ENCODE measurements at places on chromosomes 6 and 20. TPM values are rescaled to one million over a fixed set of nuclear protein-coding genes. Genes with fewer than 3 reads are reported as not detected.

- DNase-seq: no peak
These were observed 83.0 kb upstream of the RPS6KA2 start for GRCh38 chr6:166710084-166710483.

- DNase-seq: no peak
These were observed 27.9 kb upstream of the EEF1A1 start for GRCh38 chr6:73548458-73549446.

GRCh38 chr20:56778765-56779195 is 149.7 kb downstream of the TFAP2C start:
- peak; percentile 50 for DNase-seq

DNA sequence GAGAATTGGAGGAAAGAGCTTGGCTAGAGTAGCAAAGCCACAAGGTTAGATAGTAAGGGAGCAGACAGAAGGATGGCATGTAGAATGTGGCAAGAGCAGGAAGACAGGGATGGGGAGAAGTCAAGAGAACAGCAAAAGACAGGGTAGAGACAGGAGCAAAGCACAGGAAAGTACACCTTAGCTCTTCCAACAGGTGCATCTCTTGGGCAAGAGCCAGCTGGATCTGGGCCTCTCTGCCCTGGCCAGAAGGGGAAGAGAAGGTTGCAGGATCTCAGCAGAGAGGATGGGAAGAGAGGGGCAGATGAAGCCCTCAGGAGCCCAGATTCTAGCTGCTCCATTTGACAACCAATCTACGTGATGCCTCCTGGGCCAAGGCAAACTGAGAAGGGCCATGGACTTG is 16.7 kb downstream of the SCUBE3 start:
- no peak for DNase-seq

GRCh38 chr20:9215539-9215938 is 146.7 kb downstream of the PLCB4 start:
- no peak for DNase-seq

- DNase-seq: no peak
These were observed 514.1 kb downstream of the GRIK2 start for GRCh38 chr6:101907356-101908217.

DNA sequence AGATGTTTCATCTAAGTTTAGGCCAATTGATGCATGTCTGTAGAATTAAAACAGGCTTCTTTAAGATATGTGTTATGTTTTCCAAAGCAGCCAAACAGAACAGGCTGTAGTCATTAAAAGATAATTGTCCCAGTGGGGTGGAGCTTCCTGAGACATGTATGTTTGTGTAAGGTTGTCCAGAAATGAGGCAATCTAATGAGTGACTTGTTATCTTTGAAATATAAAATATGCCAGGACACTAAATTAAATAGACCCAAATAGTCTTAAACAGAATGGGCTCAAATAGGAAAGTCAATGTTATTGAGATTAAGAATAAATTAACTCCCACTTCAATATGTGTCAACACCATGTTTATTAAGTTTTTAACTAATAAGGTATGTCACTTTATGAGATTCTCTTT is 204.7 kb upstream of the RNF217 start:
- DNase-seq: no peak

GRCh38 chr6:157272372-157272771 is 50.9 kb downstream of the TMEM242 start:
- no peak for DNase-seq

- DNase-seq: no peak
These were observed 479.7 kb upstream of the MARCKS start for GRCh38 chr6:113377362-113377942.

DNA sequence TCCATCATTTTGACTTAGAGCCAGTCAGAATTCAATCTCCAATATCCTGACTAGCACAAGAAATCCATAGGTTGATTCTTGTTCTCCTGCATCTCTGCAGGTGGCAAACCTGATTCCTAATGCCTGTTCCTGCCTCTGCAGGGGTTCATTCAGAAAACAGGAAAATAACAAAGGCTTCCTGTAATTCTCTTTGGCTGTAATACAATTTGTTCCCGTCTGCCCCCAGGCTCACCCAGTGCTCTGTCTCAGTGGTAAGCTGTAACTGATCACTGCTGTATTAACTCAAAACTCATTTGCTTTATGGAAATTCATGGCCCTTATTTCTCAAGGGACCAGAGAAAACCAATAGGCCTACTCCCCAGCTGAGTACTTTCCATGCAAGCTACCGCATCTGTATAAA is 88.6 kb downstream of the OPRM1 start:
- DNase-seq: no peak

DNA sequence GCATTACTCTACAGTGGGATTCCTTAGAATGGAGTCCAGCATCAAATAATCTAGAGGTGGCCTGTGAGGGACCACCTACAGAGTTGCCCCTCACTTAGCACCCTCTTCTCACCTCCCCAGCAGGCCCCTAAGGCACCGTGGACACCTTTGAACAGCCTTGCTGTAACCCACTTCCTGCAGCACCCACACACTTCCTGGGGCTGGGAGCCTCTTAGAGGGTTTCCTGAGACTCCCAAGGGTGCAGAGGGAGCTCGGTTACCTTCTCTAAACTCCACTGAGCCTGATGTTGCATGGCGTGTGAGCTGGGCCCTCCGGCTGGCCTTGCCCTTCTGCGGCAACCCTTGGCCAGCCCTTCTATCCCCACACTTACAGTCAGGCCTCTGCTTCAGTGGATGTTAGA is 7.3 kb upstream of the SIRPG start:
- no peak for DNase-seq

GRCh38 chr6:76422511-76423213 is 350.2 kb upstream of the IMPG1 start:
- no peak for DNase-seq

DNA sequence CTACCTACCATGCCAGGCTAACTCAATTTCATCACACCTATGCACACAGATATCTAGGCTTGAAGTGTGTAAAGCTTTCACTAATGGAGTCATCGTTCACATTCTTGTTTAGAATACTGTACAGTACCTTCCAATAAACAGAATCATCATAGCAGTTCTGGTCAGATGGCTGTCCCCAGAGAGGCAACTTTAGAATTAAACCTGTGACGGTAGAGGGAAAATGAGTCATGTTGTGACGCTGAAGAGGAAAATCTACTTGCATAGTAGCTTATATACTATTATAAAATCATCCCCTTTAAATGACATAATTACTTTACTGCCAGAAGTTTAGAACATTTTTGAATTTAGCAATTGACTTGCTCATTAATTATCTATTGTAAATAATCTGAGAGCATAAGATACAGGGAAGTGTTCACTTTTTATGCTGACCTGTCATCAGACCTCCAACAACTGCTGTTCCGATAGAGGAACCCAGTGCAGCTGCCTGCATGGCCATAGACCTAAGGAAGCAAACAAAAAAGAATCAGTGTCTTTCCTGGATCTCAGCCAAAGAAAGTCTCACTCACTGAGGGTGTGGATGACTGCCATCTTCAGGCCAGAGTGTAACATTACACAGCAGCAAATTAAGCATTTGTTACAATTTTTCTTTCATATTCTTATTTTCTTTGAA is 29.8 kb downstream of the RHAG start:
- no peak for DNase-seq

- DNase-seq: no peak
These were observed 69.5 kb upstream of the SULF2 start for GRCh38 chr20:47854687-47855212.

DNA sequence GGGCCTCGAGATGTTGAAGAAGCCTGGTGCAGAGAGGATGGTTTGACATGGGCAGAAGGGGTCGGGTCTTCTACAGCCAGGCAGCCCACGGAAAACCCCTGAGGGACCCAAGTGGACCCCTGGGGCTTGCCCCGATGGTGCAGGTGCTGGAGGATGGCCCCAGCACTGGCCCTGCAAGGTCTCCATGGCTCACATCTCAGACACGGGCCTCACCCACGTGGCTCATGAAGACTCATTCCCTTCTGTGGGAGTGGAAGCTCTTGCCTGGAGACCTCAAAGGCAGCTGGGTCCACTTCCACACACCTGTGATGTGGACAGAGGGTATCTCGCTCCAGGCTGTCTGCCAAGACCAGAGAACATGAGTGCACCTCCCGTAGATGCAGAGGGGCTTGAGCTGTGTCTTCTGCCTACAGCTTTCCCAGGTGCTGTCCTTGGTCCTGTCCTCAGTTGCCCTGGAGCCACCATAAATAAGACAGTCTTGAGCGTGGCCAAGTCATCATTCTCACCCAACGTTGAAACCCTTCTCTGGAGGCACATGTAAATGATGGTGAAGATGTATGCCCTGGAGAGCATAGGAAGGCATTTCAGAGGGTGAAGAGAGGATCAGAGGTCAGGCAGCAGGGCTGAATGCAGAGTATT is 108.0 kb downstream of the SYNDIG1 start:
- no peak for DNase-seq

DNA sequence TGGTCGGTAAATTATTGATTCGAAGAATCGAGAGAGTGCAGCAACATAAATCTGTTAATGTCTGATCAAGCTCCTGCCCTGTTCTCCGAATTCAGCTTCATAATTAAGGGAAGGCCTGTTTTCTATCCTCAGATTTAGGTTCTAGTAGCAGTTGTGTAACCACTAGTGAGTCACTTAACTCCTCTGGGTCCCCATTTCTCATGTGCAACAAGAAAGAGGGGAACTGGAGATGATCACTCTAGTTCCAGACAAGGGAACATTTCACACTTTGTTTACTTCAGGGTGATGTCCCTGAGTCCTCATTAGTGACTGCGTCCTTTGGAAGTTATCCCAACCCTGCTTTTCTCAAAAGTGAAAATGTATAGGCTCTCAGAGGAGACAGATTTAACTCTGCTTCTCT is 68.1 kb upstream of the RNF146 start:
- DNase-seq: no peak

DNA sequence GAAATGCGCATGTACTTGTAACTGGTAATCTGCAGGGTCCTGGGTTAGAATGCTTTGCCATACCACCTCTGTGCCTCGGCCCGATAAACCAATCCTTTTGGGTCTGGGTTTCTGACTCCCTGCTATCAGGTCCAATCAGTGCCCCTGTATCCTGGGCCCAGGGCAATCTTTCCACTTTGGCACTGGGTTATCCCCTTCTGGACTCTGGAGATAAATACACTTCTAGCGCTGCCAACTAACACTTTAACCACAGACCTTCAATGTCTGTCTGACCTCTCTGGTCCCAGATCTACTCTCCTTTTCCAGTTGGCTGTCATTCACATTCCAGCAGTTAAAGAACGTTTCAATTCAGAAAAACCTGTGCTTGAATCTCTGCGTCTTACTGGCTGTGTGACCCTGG is 55.3 kb downstream of the DNAAF9 start:
- no peak for DNase-seq

SLC52A3 gene
- 19.1 TPM for total RNA-seq

RIPOR2 gene
- 12.1 TPM for total RNA-seq

CRIP3 gene
- 1.5 TPM for total RNA-seq

SLC35F1 gene
- 0.91 TPM for total RNA-seq

IPCEF1 gene
- 3.2 TPM for total RNA-seq

IP6K3 gene
- 2.6 TPM for total RNA-seq

HLA-DQB2 gene
- 8.1 TPM for total RNA-seq

STK4 gene
- total RNA-seq: 53.3 TPM

VGLL2 gene
- total RNA-seq: not detected

CYP21A2 gene
- 3.8 TPM for total RNA-seq
